ENCODE measurements at places on chromosomes 2 and 18.

DNA sequence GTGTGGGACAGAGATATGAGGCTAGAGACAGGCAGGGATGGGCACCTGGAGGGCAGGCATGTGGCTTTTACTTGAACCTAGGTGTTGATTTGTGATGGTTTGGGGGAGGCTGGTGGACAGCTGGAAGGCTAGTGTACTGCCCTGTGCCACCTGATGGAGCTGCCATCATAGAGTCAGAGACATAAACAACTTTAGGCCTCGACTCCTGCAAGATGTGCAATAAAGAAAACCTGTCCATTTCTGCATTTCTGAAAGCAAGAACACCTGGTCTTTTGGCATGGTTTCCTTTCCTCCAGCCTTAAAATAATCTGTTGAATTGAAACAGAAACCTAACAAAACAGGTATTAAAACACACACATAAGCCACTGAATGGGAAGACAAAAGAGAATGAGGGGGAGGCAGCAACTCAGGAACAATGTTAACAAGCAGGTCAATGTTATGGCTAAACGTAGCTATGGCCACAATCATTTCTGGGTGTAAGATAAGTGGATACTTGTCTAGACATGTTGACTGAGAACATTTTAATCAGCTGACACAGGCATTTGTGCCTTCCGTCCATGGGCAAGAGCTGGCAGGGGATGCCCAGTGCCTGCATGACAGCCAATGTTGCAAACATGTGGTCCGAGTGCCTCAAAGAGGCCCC is 87.8 kb downstream of the KCTD1 start:
- no peak for DNase-seq

DNA sequence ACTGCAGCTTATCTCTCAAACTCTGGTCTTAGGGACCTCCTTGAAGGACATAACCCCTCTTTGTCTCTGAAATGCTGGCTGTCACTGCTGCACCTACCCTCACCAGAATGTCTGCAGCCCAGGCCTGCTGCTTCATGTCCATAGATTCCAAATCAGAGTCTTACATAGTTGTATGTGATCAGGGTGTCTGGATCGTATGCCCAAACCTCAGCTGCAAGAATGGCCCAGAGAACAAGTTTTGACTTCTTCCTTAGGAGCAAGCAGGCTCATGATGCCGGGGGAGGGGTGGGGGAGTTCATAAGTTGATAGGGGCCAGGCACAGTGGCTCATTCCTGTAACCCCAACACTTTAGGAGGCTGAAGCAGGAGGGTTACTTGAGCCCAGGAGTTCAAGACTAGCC is 55.8 kb upstream of the RMDN2 start:
- DNase-seq, result no peak

DNA sequence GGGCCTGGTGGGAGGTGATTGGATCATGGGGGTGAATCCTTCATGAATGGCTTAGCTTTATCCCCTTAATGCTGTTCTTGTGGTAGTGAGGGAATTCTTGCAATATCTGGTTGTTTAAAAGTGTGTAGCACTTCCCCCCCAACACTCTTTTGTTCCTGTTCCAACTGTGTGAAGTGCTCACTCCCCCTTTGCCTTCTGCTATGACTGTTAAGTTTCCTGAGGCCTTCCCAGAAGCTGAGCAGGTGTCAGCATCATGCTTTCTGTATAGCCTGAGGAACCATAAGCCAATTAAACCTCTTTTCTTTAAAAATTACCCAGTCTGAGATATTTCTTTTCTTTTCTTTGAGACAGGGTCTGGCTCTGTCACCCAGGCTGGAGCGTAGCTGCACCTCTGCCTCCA is 139.4 kb downstream of the RNF152 start:
- no peak for DNase-seq

DNA sequence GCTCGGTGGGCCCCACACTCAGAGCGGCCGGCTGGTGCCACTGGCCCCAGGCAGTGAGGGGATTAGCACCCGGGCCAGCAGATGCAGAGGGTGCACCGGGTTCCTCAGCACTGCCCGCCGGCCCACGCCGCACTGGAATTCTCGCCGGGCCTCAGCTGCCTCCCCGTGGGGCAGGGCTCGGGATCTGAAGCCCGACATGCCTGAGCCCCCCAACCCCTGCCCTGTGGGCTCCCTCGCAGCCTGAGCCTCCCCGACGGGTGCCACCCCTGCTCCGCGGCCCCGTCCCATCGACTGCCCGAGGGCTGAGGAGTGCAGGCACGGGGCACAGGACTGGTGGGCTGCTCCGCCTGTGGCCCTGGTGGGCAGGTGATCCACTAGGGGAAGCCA is 37.6 kb upstream of the TWSG1 start:
- DNase-seq, result no peak

- no peak for DNase-seq
Measured at GRCh38 chr2:152171718-152172117, 3.8 kb downstream of the STAM2 start.

DNA sequence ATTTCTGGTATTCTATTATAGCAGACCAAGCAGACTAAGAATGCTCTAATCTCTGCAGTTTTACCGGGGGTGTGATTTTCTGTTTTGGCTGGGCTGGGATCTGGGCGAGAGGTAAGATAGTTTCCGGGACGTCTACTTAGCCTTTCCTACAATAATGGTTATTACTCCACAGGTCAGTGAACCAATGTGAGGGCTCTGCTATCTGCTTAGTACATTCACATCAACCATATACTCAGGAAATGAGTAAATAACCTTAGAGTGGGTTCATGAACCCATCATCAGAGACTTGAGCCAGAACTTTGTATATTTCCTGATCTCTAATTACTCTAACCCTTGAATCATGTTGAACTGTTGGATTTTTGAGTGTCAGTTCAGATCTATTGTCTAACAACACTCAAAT is 90.1 kb upstream of the NOL4 start:
- no peak for DNase-seq

DNA sequence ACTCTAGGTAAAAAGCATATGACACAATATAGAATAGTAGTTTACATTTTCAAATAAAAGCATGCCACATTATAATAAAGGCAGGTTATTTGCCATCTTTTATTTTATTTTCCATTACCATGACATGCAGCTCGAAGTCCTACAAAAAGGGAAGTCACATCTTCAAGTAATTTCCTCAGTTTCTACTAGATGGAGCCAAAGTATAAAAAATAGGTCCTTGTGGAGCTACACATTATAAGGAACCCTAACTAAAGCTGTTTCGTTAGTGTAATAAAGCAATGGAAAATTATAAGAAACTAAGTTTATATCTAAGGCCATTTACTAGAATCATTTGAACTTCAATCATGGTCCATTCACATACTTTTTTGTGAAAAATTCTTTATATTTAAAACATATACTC is 674.5 kb downstream of the KCNJ3 start:
- no peak for DNase-seq

GRCh38 chr2:38108907-38109731 is 33.2 kb upstream of the CYP1B1 start:
- DNase-seq, result no peak

- DNase-seq, result no peak
Measured at GRCh38 chr18:54284535-54284934, 15.2 kb downstream of the POLI start.

GRCh38 chr2:222304737-222305515 is 6.1 kb upstream of the PAX3 start:
- peak; percentile 33 for DNase-seq

- DNase-seq, result no peak
Measured at GRCh38 chr2:233380132-233380895, 26.0 kb downstream of the DGKD start.

DNA sequence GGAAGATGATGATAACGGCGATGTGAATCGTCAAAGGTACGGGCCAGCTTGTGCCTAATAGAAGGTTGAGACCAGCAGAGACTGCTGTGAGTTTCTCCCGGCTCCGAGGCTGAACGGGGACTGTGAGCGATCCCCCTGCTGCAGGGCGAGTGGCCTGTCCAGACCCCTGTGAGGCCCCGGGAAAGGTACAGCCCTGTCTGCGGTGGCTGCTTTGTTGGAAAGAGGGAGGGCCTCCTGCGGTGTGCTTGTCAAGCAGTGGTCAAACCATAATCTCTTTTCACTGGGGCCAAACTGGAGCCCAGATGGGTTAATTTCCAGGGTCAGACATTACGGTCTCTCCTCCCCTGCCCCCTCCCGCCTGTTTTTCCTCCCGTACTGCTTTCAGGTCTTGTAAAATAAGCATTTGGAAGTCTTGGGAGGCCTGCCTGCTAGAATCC is 3.0 kb downstream of the FZD7 start:
- peak; percentile 62 for DNase-seq

- DNase-seq, result no peak
Measured at GRCh38 chr2:162067596-162067995, 6.4 kb downstream of the DPP4 start.

DNA sequence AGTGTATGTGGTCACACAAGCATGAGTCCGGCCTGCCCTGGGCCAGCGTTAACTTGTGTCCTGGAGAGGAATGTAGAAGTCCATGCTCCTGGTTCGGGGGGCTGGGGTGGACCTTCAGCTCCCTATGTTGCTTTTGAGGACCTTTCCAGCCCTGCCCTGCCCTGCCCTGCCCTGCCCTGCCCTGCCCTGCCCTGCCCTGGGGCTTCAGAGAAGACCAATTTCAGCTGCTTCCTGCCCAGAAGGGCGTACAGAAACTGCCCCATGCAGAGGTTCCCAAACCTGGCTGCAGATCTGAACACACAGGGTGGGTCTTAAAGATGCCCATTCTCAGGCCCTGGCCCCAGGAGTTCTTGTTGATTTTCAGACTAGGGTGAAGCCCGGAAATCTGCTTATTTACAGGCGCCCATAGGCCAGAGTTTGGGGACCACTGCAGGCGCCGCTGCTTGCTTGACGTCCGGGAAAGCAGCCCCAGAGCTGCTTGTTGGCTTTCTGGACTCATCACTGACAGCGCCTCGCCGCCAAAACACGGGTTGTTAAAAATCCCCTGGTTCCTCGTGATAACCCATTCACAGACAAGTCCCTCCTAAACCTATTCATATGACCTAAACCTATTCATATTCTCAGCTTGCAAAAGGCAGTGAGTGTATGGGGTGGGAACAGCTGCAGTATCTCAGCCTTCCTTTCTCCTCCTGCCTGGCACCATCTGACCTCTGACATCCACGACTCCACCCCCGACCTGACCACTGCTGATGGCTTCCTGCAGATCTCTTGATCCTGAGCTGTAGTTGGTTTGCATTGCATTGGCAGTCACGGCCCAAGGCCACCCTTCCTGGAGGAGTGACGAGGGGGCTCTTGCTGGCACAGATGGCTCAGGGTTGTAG is 198.3 kb downstream of the GLI2 start:
- no peak for DNase-seq

DNA sequence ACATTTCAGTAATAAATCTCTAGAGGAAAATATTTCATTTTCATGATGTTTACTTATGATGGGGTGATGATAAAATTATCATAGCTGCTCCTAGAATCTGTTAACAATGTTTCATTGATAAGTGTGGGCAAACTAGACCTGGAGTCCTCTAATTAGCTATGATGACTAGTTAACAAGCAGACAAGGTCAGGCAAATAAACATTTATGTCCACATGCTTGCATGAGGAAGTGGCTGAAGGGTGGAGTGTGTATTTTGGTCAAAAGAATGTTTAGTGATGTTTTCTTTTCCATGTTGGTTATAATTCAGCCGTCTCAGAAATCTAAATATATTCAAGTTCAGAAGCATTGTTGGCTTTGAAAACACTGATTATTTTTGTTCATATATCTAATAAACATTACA is 99.9 kb upstream of the FN1 start:
- DNase-seq, result no peak

DNA sequence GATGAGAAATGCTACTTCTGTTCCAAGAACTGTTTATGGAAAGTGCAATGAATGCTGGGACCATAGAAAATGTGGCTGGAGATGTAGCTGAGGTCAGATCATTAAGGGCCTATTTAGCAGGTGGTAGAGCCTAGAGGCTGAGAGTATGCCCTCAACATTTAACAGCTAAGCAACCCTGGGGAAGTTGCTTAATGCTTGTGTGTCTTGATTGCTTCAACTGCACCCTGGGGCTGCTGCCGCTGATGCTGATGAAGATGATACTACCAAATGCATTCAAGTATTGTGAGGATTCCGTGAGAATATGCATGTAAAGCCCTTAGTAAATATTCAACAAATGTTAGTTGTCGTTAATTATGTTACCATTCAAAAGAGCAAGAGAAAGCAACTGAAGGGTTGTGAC is 273.2 kb downstream of the BCL11A start:
- DNase-seq, result no peak

DNA sequence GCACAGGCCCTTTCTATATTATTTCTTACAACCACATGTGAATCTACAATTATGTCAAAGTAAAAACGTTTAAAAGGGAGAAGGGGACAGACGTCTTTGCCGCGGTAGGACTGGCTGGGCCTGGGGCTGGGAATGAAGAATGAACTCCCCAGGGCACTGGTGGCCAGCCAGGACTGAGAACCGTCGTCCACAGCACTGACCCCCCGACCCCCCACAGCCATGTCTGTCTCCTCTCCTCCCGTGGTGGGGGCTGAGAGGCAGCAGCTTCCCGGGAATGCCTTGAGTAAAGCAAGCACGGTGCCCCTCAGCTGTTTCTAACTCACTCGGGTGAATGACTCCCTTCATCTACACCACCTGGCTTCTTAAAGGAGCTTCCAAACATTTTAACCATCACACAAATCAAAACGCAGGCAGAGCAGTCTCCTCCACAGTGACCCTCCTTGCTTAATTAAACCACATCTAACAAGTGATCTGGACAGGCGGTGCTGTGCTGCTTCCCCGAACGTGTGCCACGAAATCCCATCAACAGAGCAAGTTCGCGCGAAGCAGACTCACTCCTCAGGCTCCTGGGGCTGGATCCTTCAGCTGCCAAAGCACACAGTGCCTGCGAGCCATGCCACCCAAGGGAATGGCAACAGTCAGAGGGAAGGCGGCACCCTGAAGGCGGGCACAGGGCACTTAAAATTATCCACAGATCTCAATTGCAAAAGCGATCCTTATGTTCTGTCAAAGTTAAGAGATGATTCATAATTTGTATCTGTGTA is 217.7 kb downstream of the EIPR1 start:
- no peak for DNase-seq

GRCh38 chr2:212931271-212931670 is 220.1 kb downstream of the IKZF2 start:
- DNase-seq, result no peak

GRCh38 chr2:28620801-28621171 is 124.9 kb downstream of the PLB1 start:
- DNase-seq, result no peak

GRCh38 chr2:98822301-98823164 is 91.6 kb upstream of the MGAT4A start:
- DNase-seq, result no peak

DNA sequence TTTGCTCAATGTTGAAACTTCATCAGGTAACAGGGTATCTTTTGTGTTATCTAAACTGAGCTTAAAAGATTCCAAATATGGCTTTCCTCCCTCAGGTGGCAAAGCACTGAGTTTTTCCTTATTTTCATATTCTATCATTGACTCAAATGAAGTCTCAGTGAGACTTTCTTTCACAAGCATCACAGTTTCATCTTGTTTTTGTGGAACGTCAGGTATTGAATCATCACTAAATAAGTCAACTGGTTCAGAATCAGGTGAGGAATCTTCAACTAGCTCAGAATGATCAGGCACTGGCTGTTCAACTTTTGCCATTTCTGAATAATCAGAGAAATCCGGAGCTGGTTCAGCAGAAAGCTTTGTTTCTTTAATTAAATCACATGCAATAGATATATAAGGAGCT is 24.6 kb downstream of the RTN4 start:
- no peak for DNase-seq

GRCh38 chr2:120854014-120854620 is 118.4 kb downstream of the GLI2 start:
- no peak for DNase-seq

- no peak for DNase-seq
Measured at GRCh38 chr2:241666627-241667400, 19.8 kb downstream of the DTYMK start.

Data from right hindlimb (tissue), 1 donor.